ENCODE measurements at places on chromosomes 16 and 17.

DNA sequence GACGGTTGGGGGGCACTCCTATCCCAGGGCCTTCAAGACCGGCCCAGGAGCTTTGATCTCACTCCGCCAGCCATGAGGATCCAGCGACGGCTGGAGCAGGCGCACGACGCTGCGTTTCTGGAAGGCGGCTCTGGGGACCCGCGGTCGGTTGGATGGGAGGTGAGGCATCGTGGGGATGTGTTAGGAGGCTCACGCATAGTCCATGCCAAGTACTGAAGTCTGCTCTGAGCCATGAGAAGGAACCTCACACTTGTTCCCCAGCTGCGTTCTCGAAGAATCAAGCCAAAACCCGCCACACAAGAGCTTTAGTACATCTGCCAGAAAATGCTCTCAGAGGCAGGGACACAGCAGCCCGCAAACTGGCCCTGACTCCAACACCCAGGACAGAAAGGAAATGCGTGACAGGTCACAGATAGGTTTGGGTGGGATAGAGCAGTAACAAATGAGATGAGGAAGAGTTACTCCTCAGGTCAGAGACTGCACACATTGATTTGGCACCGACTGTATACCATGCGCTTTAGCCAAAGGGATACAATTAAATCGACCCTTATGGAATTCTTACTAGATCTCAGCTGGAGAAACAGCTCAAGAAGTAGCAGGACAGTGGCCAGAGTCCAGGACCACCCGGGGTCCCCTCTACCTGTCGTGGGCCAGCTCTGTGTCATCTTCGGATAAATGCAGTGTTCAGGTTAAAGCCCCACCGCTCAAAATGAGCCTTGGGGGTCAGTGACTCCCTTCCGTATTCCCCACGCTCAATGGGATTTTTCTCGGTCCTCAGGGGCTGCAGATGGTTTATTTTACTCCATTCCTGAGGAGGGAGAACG, 6.7 kb upstream of the GSG1L start:
- no peak for DNase-seq

DNA sequence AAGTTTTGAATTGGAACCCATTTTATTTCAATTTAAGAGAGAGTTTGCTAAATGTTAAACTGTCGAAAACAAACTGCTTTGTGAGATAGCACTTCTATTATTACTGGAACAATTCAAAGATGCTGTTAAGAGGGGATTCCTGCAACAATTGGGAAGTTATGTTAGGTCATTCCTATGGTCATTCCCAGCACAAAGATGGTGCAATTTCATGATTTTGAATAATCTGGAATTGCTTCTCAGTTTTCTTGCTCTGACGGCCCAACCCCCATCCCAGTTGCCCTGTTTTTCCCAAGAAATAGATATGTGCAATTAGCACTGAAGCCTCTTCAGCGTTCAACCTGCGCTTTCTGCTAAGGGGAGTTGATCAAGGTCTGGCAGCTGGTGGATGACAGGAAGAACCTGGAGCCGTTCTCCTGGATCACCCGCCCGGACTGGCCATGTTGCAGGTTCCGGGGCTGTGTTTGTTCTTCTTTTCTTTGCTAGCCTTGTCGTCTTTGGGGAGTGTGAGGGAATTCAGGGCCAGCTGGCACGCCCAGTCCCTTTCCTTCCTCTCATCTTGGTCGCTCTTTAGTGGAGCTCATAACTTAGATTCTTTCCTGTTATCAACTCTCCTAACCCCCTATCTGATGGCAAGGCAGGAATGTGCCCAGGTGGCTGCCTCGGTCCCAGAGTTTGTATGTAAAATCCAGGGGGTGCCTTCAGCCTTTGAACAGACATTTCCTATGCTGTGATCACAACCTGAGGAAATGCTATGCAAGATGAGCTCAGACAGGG, 29.0 kb upstream of the IRF8 start:
- no peak for DNase-seq

DNA sequence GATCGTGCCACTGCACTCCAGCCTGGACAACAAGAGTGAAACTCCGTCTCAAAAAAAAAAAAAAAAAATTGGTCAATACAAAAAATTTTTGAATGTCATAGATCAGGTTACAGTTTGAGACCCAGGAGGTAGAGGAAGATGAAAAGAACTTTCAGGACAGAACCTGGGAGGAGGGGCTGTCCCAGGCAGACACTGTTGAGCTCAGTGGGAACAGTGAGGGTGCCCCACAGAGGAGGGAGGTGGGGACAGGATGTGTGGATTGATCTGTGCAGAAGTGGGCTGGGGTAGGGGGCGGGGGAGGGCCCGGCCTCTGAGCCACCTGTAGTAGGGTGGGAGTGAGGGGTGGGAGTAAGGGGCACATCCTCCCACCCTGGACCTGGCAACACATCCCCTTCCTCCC, 58.3 kb downstream of the PRMT7 start:
- DNase-seq, result no peak

DNA sequence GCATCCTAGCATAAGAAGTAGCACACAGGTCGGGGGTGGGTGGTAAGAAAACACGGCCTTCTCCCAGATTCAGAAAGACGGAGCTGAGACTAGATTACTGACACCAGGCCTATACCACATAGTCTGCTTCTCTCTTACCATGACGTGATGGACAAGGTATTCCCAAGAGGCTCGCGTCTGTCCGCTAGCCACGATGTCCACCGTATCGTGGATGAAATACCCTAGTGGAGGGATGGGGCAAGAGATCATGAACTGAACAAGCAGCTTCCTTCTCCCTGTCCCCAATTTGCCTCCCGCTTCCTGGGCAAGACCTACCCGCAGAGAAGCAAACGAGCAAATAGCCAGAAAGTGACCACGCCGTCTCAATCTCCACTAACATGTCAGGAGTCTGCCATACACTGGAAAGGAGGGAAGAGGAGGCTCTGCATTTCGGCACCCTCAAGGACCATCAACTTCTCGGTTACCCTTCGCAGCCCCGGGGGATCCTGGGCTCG, 820 bp downstream of the TLCD1 start:
- peak; percentile 66 for DNase-seq

DNA sequence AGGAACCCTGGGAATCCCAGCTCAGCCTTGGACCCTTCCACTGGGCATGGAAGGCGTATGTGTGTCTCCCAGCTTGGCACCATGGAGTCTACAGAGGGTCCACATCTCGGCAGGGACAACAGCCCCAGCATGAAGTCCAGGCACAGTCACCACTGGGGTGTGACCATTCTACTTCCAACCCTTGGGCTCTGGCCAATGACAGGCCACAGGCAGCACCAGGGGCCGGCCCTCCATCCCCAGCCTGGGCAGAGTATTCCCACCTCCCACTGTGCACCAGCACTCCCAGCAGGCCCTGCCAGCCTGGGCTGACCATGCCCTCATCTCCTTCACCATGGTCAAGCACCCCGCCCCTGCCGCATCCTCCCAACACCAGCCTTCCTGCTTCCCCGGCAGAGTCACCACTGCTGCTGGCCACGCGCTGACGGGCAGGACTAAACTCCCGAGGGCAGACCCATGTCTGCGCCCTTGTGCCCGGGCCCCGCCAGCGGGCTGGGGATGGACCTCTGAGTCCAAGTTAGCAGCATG, 9.5 kb upstream of the PPP1R27 start:
- no peak for DNase-seq

DNA sequence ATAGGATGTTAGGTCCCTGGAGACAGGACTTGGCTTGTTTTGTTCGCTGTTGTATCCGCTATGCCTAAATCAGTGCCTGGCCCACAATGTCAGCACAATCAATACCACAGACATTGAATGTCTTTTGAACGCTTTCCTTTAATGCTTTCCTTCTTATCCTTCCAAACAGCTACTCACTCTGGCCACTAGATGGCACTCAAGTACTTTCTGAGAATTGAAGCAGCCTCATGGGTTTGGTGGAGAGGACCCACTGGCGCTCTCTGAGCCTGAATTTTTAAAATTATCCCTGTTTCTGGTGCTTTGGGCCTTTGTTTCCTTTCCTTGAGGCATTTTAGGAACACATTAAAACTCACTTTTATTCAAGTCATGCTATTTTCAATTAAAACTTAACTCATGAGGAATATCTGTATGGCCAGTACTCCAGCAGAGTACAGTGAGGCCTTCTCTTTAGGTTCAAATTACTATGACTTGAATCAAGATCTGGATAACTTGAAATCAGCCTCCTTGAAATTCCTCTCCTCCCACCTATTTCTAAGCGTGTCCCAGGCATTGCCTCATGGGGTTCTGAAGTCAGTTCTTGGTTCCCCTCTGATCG, 3.2 kb upstream of the NLRP1 start:
- DNase-seq, result peak; percentile 90

DNA sequence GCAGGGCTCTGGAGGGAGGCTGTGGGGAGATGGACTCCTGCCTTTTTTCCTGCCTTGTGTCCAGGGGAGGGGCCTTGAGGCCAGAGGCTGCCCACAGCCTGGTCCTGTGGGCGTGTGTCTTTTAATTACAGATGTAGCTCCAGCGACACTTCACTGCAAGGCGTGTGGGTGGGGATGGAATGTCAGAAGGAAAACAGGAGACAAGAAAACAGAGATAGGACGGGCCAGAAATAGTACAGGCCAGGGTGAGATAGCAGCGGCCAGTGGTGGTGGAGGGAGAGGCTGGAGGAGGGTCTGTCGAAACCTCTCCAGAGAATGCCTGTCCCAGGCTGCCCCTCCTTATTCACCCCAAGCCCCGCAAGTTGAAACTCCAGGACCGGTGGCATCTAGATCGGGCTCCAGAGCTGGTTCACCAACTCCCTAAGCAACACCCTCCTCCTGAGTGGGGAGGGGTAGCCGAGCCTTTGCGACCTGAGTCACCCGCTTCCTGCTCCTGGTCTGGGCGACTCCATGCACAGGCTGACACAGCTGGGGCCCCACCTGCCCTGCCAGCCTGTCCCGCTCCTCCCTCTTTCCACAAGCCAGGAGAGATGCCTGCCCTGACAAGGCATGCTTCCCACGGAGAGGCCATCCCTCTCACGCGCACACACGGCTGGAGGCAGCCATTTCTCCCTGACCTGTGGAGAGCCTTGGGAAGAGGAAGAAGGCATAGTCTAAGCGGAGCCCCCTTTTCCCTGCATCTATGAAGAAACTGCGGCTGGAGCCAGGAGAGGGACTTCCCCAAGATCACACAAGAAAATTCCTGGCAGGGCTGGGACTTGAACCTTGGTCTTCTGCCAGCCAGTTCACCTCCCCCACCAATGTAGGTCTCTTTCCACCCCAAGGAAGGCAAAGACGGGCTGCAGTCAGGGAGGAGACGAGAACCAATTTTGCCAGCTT, 6.6 kb upstream of the JUP start:
- no peak for DNase-seq

DNA sequence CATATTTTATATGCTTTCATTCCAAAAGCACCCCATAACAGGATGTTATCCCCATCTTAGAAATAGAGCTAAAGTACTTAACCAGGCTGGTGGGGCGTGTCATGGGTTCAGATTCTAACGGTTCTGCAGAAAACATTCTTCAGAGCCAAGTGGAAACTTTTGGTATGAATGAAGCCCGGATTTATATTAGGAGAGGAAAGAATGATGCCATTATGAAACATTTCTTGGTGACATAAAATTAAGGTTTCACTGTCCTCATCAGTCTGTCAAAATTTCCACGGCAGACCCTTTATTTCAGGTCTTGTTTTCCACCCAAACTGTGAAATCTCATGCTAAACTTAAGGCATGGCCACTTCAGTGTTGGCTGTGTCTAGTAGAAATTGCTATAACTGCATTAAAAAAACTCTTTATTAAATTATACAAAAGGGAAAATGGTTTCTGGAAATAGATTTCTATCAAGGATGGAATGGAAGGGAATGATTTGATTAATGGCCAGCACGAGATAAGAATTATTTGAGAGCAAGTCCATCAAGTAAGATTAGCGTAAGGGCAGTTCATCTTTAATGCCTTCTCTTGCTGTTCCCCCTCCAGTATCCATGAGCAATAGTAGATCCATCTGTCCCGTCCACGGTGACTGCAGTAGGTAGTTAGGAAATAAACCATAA, 11.7 kb downstream of the PRKCA start:
- DNase-seq, result peak; percentile 60

- DNase-seq, result no peak
Observed at GRCh38 chr17:2967515-2967914, 95.9 kb downstream of the OR1D5 start.

DNA sequence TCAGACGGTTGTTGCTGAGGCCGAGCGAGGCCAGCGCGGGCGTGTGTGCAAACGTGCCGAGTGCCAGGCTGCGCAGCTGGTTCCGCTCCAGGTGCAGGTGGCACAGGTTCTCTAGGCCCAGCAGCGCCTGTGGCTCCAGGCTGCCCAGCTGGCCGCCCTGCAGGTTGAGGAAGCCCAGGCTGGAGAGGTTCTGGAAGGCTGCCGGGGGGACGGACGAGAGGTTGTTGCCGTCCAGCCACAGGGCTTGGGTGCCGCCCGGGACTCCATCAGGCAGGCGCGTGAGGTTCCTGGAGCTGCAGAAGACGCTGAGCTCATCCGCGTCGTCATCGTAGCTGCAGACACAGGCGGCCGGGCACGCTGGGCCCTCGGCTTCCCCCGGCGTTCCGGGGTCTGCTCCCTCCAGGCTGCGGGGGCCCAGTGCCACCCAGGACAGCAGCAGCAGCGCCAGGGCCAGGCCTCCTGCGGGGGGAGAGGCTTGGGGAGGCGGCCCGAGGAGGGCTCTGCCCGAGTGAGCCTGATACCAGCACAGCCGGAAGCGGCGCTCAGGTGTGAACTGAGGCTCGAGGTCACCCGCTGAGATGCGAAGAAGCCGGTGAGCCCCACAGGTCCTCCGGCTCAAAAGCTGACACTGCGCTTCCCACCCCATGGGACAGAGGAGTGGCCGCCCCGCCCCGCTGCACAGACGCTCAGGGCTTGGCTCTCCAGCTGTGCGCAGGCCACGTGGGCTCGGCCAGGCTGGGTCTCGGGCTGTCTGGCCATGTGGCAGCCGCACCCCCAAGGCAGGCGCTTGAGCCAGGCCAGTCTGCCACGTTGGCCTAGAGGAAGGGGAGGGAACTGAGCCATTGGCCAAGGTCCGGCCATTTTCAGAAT, 1.3 kb downstream of the IGFALS start:
- no peak for DNase-seq

DNA sequence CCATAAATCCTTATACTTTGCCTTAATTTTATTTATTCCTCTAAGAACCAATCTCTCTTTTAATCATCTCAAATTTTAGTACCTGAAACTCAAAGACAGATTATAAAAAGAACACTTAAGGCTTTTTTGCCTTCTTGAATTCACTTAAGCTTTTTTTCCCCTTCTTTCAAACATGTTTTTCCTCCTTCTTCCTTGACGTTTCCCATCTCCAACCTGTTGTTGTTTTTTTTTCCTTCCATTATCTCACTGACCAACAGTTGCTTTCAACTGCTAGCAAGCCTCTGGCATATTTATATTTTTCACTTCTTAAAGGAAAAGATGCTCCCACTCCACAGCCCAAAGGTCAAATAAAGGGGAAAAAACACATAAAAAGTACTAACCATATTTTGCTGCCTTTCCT, 32.2 kb downstream of the SPOP start:
- no peak for DNase-seq

GRCh38 chr17:54153423-54153822, 330.7 kb downstream of the KIF2B start:
- DNase-seq, result no peak
